ENCODE measurements at places on chromosomes 12 and 14.

DNA sequence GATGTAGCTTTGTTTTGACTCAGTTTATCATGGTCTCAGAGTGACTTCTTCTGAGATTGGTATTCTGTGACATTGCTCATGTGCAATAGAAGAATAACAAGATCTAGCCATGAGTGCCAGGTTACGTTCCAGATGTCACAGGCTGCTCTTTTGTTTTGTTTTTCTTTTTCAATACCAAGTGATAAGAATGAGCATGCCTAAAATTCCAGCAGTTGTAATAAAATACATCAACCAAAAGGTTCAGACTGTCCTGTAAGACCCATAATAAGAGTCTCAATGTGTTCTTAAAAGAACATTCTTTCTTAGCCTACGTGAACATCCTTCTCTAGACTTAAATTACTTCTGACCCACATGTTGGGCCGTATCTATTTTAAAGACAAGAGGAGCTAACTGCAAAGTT is 669.2 kb downstream of the DIO2 start:
- DNase-seq = no peak

DNA sequence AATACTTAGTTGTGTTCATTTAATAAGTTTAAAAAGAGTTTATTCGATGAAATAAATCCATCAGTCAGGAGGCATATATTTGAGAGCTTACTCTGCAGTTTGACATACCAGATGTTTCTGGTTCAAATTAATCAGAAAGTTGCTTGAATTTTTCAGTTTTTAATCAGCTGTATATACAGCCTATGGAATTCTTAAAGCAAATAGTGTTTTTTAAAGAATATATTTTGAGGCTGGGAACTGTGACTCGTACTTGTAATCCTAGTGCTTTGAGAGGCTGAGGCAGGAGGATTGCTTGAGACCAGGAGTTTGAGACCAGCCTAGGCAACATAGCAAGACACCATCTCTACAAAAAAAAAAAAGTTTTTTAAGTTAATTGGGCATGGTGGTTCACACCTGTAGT is 112.1 kb downstream of the MON2 start:
- no peak for DNase-seq

DNA sequence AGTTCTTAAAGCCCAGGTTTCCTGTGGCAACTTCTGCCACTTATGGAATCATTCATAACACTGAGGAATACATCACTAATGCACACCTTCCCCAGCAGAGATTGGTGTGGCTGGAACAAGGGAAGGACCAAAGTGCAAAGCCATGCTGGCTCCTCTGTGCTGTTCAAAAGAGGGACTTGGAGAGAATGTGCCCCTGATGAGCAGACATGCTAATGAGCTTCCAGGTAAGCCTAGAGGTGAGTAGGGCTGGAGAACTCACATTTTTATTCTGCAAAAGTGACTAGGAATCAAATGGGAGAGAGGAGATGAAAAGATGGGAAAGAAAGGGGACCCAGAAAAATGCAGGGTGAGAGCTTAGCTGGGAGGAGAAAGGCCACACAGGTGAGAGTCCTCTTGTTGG is 289.7 kb downstream of the TTC8 start:
- no peak for DNase-seq

GRCh38 chr12:52445876-52446275 is 6.1 kb downstream of the KRT6B start:
- DNase-seq = no peak

DNA sequence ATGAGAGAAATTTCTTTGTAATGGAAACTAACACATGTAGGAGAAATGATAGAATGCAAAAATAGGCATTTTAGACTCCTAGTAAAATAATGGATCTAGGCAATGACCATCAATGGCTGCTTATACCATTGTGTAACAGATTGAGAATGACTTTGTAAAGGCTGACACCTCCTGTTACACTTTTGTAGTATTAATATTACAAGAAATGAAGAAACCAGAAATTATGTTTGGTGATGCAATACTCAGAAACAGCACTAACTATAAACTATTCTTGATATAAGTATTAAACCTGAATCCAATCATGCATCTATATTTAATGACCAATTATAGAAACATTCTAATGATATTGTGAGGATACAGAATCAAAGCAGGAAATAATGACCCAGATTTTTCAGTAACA is 108.5 kb upstream of the CNTN1 start:
- no peak for DNase-seq

DNA sequence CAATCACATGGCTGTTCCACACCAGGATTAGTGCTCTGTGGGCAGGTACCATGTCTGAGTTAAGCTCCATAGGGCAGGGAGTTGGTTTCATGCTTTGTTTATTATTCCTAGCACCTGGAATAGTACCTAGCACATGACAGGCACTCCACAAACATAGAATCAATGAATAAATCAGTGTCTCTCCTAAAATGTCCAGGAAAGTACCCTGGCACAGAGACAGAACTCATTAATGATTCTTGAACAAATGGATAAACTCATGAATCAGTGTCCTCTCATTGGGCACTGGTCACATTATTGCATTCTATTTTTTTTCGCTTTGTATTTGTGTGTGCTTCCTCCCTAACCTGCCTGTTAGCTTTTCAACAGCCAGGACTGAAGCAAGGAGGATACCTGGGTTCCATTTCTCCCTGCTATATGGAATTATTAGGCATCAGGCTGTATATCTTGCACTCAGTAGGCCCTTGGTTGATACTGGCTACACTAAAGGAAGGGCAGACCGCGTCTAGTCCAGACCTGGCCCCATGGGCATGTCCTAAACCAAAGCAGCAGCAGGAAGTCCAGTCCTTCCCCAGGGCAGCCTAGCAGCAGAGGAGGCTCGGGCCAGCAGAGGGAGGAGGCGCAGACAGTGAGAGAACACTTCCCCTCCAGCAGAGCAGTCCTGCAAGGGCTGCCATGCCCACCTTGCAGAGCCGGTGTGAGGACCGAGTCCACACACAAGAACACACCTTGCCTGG is 18.4 kb downstream of the HDAC7 start:
- no peak for DNase-seq

DNA sequence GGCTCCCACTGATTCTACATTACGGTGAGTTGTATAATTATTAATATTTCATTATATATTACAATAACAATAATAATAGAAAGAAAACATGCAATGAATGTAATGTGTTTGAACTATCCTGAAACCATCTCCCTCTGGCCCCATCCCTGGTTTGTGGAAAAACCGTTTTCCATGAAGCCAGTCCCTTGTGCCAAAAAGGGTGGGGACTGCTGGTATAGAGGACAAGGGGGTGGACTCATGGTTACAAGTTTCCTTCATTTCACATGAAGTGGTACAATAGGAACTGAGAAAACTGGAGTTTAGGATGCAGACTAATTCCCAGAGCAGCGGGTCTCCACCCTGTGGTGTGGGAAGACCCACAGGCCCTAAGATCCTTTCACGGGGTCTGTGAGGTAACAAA is 3.0 kb upstream of the C1RL start:
- DNase-seq = no peak

GRCh38 chr12:1919284-1919683 is 832 bp upstream of the CACNA2D4 start:
- DNase-seq = peak; percentile 2

GRCh38 chr14:77031759-77032490 is 3.4 kb upstream of the IRF2BPL start:
- no peak for DNase-seq

- no peak for DNase-seq
These were observed 238.5 kb upstream of the LHX5 start for GRCh38 chr12:113710216-113710615.

DNA sequence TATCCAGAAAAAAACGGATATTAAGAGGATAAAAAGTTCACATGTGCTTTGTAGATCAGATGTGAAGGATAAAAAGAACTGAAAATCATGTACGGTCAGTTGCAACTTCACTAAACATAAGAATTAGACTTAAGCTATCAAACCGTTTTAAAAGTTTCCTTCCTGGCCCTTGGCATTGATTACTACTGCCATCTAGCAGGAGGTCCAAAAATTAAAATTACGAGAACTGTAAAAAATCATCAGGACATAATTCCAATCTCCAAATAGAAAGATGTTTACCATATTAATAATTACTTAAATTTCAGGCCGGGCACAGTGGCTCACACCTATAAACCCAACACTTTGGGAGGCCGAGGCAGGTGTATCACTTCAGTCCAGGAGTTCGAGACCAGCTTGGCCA is 7.9 kb downstream of the WDR89 start:
- DNase-seq = no peak

GRCh38 chr14:23366426-23366921 is 1.5 kb upstream of the EFS start:
- no peak for DNase-seq

GRCh38 chr12:124548854-124549378 is 18.5 kb downstream of the NCOR2 start:
- DNase-seq = no peak

GRCh38 chr12:72699362-72699761 is 427.2 kb downstream of the TRHDE start:
- DNase-seq = no peak

DNA sequence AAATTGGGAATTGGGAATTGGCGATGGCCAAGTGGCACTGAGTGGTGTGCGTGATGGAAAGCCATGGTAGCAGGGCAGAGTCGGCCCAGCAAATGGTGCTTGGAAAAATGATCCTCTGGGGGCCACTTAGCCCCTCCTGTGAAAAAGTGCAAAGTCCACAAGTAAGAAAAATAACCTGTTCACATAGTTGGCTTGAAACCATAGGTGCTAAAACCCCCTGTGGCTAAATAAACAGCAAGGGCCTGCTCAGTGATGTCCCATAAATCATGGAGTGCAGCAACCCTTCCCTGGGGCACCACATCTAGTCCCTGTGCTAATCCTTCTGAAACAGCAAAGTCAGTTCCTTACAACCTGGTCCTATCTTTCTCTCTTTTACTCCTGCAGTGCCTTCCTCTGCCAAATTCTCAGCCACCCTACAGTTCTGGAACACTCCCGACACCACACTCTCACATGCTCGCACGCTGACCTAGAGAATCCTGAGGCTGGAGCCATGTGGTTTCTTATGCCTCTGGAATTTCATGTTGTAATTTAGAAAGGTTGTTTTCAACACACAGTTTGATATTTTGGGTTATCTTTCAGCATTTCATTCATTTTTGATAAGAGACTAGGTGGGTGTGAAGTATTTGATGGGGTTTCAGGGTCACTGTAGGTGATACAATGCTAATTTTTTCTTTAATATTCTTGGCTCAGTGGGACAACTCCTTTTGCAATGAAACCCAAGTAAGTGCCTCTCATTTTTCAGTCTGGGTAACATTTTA is 123.6 kb downstream of the SMOC1 start:
- no peak for DNase-seq

- no peak for DNase-seq
These were observed 3.4 kb upstream of the TRAFD1 start for GRCh38 chr12:112121780-112122565.

- DNase-seq = no peak
These were observed 57.1 kb downstream of the STON2 start for GRCh38 chr14:81342850-81343580.

DNA sequence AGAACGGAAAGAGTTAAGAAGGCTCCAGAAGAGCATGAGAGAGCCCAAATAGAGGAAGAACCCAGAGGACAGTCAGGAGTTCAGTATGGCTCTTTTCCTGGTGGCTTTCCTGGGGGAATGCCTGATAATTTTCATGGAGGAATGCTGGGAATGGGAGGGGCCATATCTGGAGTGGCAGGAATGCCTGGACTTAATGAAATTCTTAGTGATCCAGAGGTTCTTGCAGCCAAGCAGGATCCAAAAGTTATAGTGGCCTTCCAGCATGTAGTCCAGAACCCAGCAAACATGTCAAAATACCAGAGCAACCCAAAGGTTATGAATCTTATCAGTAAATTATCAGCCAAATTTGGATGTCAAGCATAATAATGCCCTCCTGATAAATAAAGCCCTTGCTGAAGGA is 15.5 kb upstream of the SYT10 start:
- DNase-seq = no peak

GRCh38 chr12:123787466-123787865 is 25.4 kb downstream of the DNAH10 start:
- DNase-seq = no peak

GRCh38 chr14:98733536-98733935 is 538.5 kb downstream of the BCL11B start:
- DNase-seq = no peak

DNA sequence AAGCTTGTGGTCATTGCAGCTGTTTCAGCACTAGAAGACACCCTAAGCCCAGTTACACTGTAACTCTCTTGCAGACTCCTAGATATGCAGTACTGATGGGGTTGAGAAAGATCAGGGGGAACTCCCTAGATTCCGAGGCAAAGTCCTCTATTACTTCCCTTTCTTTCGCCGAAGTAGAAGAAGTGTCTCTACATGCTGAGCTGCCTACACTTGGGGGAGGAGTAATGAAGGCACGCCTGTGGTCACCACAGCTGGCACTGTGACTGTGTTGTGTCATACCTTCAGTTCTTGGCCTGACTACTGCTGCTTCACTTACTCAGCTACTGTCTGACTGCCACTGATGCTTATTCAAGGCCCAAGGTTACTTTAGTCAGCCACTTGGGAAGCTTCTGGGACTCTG is 35.1 kb upstream of the RPL10L start:
- DNase-seq = no peak

- no peak for DNase-seq
These were observed 30.8 kb upstream of the G2E3 start for GRCh38 chr14:30528119-30528518.

GRCh38 chr14:93369713-93370266 is 22.8 kb downstream of the COX8C start:
- DNase-seq = no peak

DNA sequence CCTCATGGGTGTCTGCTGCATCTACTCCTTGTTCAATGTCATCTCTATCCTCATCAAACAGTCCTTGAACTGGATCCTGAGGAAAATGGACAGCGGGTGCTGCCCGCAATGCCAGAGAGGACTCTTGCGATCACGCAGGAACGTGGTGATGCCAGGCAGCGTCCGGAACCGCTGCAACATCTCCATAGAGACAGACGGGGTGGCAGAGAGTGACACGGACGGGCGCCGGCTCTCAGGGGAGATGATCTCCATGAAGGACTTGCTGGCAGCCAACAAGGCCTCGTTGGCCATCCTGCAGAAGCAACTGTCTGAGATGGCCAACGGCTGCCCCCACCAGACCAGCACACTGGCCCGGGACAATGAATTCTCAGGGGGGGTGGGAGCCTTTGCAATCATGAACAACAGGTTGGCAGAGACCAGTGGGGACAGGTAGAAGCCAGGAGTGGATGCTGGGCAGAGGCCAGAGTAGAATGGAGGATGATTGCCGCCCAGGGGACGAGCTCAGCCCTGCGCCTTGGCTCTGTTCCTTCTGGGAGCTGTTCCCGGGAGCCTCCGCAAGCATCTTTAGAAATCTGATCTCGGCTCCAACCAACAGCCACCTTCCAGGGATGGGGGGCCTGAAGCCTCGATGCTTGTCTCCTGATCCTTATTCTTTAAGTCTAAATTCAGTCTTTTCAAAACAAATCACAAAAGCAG is 71.6 kb upstream of the PSMC1 start:
- no peak for DNase-seq

DNA sequence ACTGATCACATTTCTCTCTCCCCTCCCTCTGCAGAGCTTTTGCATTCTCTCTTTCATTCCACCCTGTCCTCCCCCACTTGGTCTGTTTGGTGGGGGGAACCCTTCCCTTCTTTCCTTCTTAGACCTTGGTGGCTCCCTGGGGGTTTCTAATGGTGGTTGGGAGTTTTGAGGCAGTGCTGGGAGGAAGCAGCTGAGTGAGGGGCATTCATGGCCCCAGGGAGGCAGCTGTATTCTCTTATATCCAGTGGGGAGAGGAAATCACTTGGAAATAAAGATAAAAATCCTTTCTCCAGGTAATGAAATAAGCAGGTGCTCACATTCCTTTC is 13.3 kb downstream of the NGDN start:
- no peak for DNase-seq
